CD4-positive, alpha-beta T cell treated with Interleukin-4 for 1 hour (primary cell): ENCODE measurements at places on chromosomes 7 and 10.

GRCh38 chr7:19351341-19352304, 206.4 kb upstream of the FERD3L start:
- no peak for DNase-seq

- no peak for DNase-seq
These were observed 87.9 kb downstream of the KIF20B start for GRCh38 chr10:89789188-89789877.

- DNase-seq: no peak
These were observed 155.5 kb downstream of the UBE2H start for GRCh38 chr7:129797214-129797789.

- DNase-seq: no peak
These were observed 73.1 kb downstream of the CRPPA start for GRCh38 chr7:16348251-16348650.

DNA sequence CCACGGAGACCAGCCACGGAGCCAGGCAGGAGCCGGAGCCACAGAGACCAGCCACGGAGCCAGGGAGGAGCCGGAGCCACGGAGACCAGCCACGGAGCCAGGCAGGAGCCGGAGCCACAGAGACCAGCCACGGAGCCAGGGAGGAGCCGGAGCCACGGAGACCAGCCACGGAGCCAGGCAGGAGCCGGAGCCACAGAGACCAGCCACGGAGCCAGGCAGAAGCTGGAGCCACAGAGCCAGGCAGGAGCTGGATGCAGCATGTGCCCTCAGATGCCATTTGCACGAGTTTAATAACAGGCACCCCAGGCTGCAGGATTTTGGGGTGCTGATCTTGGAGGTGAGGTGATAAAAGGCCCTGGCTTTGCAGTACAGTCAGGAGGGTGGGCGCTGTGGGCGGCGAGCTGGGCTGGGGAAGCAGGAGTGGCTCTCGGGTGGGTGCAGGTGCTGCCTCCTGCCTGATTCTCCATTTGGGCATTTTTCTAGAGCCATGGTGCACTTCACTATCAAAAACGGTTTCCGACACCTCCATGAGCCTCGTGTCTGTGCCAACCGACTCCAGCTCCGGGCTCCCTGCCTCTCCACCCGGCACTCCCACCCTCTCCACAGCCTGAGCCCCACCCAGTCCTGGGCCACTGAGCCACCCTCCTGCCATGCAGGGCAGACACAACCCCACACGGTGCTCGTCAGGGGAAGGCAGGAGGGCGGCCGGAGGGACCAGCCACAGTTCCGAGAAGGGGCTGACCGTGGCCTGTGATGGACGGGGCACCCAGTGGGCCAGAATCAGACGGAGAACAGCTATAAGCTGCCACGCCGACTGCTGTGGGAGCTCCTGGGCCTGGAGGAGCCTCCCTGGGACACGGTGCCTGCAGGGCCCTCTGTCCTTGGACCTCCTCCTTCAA, 40.8 kb upstream of the NKX6-2 start:
- DNase-seq: no peak

DNA sequence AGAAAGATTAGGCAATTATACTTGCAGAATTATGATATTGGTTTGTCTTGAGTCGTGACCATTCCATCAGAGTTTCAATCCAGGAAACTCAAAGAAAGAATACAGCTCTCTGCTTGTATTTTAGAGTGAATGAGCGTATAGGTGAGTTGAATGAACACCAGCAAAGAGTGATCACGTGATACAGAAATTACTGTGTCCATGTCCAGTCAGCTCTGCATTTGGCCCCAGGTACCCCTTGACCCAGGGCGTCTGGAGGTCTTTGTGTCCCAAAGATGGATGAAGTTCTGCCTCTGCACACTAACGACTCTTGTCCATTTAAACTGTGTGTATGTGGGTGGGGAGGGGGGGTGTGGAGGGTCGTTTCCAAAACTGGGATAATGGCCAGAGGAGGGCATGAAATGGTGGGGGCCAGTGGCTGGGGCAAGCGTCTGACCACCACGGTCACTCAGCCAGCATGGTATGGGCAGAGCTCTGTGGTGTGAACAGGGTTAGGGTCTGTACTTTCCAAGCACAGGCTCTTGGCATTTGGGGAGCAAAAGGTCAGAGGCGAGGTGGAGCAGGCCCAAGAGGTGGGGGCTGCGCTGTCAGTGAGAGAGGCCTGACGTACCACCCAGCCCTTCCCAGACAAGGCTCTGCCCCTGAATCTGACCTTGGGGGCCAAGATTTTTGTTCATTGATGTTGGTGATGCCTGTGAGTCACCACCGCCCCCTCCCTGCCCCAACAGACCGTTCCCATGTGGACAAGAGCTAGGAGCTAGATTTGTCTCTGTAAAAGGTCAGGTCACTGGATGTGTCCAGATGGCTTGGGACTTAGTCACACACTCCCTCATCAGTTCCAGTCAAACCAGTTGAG, 1.4 kb downstream of the PTPRE start:
- DNase-seq: no peak

DNA sequence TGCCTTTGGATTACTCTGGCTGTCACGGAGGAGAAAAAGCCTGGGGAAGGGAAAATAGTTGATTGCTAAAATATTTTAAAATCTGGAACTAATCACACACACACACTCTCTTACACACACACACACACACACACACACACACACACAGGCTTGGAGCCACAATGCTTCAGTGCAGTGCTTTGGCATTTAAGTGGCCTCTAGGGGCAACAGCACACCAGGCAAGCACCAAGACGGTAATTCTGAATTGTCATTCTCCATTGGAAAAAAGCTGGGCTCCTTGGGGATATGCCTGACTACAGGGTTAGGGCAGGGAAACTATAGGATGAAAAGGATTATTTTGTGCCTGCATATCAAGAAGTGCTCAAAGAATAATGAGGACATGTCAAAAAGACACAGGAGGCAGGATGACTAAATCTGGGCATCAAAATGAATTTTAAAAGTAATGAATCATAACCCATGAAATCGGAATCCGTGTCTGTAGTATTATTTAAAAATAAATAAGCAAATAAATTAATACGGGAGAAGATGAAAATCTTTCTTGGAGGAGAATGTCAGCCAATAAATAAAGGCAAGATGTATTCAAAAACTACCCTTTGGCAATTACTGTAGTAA, 30.4 kb upstream of the DDC start:
- DNase-seq: peak; percentile 29

DNA sequence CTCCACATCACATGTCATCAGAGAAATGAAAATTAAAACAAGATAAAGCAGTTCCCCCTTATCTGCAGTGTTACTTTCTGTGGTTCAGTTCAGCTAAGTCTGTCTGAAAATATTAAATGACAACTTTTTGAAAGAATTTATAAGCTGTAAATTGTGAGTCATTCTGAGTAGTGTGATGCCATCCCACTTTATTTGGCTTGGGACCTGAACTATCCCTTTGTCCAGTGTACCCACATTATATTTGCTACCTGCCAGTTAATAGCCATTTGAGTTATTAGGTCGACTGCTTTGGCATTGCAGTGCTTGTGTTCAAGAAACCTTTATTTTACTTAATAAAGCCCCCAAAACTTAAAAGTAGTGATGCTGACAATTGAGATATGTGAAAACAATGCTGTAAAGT, 804.2 kb downstream of the ANKRD7 start:
- DNase-seq: no peak

GRCh38 chr10:37566332-37566731, 291.1 kb downstream of the ZNF248 start:
- DNase-seq: no peak

DNA sequence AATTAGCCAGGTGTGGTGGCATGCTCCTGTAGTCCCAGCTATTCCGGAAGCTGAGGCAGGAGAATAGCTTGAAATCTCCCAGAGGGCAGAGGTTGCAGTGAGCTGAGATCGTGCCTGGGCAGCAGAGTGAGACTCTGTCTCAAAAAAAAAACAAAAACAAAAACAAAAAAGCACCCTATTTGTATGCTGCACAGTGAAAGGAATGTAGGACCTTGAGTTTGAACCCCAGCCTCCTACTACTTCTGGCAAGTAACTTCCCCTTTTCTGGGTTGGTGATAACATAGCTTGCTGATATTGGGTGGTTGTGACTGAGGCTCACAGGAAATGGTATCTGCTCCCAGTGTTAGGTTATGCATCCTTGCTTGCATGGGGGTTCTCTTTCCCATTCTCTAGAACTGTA, 205.3 kb downstream of the BUB3 start:
- no peak for DNase-seq

GRCh38 chr7:128037081-128037480, 5.8 kb upstream of the LRRC4 start:
- DNase-seq: no peak

DNA sequence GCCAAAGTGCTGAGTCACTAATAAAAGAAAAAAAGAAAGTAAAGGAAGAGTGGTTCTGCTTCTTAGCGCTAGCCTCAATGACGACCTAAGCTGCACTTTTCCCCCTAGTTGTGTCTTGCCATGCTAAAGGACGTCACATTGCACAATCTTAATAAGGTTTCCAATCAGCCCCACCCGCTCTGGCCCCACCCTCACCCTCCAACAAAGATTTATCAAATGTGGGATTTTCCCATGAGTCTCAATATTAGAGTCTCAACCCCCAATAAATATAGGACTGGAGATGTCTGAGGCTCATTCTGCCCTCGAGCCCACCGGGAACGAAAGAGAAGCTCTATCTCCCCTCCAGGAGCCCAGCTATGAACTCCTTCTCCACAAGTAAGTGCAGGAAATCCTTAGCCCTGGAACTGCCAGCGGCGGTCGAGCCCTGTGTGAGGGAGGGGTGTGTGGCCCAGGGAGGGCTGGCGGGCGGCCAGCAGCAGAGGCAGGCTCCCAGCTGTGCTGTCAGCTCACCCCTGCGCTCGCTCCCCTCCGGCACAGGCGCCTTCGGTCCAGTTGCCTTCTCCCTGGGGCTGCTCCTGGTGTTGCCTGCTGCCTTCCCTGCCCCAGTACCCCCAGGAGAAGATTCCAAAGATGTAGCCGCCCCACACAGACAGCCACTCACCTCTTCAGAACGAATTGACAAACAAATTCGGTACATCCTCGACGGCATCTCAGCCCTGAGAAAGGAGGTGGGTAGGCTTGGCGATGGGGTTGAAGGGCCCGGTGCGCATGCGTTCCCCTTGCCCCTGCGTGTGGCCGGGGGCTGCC, at the start of gene IL6:
IL6 (plus strand) TSS at position 294 of the 807 bp plus-strand sequence; CDS start at position 357, 63 bp downstream.
- peak; percentile 2 for DNase-seq

- DNase-seq: no peak
These were observed 5.5 kb downstream of the CPA5 start for GRCh38 chr7:130349911-130350782.

DNA sequence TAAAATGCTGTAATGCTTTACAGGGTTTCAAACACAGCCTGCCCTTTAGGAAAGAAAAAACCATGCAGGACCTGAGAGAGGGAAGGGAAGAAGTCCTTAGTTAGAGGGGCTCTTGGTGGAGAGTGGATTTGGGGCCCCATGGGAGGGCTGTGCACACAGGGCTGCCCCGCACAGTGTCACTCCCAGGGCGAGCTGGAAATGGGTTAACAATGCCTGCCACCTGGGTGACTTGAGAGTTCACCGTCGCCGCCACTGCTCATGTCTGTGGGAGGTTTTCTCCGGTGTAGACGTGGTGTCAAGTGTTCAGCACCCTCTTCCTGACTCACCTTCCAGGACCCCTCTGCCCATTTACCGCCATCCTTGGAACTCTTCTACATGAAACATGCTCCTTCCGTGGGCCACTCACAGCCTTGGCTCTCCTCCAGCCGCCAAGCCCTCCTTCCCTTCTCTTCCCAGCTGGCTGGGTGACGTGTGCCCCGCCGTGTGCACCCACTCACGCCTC, 686.4 kb downstream of the SDK1 start:
- no peak for DNase-seq

DNA sequence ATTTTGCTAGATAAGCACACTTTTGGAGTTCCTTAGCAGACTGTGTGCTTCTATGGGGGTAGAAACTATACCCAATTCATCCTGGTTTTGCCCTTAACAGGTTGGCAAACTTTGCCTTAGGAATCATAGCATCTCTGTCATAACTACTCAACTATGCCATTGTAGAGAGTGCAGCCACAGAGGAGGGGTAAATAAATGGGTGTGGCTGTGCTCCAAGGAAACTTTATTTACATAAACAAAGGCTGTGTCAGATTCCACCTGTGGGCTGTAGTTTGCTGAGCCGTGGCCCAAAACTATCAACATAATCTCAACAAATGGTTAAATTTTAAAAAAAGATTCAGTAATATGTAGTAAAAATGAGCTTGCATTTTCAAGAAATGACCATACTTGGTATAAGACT, 51.6 kb upstream of the LAMB1 start:
- no peak for DNase-seq

DNA sequence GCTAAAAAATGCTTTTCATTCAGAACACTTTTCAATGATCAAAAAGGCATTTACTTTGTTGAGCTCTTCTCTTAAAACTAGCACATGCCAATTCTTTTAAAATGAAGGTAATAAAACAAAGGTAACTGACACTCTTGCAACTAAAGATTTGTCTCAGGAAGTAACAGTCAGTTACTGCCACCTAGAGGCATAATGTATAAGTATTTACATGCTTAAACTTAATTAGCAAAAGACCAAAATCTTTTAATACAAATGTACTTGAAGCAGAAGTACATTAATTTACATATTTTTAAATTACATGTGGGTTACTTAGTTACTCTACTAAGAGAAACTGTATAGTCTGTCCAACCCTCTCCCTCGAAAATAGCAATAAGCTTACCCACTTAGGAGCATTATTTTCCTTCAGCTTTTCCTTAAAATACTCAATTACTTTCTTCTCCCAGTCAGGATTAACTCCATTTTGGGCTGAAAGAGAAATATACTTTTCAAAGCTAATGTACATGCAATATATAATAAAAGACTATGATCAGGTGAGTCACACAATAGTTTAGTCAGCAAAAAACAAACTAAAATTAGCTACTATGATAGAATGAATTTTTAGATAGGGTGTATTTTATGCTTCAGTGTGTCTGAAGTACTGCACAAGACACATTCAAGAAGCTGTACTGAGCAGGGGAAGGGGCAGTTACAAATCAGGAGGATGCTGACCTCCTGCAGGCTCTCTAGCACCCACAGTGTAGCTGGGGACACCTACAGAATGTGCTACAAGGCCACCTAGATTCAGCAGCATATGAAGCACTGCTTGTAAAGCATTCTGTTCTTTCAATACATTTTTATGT, 13.0 kb downstream of the MCMBP start:
- DNase-seq: peak; percentile 72

GRCh38 chr10:110687400-110687799, 43.3 kb downstream of the RBM20 start:
- no peak for DNase-seq

DNA sequence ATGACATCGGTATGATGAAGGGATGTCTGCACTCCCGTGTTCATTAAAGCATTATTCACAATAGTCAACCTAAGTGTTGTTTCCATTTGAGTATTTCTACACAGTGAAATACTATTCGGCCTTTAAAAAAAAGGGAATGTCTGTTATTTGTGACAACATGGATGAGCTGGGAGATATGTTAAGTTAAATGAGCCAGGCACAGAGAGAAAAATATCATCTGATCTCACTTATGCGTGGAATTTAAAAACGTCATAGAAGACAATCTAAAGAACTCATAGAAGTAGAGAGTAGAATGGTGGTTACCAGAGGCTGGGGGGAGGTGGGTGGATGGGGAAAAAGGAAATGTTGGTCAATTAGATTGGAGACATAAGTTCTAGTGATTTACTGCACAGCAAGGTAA, 753.3 kb downstream of the GRM8 start:
- DNase-seq: no peak

GRCh38 chr7:76300166-76300731, 2.2 kb upstream of the HSPB1 start:
- DNase-seq: no peak
